ENCODE measurements at places on chromosomes 7 and 10. TPM values are rescaled to one million over a fixed set of nuclear protein-coding genes. Genes with fewer than 3 reads are reported as not detected.

- DNase-seq, result no peak
These were observed 27.8 kb downstream of the TMEM236 start for GRCh38 chr10:17779784-17780183.

SPDYE8 gene
- not detected for total RNA-seq

GRCh38 chr7:20351901-20352300, 21.2 kb downstream of the ITGB8 start:
- DNase-seq, result no peak

DNA sequence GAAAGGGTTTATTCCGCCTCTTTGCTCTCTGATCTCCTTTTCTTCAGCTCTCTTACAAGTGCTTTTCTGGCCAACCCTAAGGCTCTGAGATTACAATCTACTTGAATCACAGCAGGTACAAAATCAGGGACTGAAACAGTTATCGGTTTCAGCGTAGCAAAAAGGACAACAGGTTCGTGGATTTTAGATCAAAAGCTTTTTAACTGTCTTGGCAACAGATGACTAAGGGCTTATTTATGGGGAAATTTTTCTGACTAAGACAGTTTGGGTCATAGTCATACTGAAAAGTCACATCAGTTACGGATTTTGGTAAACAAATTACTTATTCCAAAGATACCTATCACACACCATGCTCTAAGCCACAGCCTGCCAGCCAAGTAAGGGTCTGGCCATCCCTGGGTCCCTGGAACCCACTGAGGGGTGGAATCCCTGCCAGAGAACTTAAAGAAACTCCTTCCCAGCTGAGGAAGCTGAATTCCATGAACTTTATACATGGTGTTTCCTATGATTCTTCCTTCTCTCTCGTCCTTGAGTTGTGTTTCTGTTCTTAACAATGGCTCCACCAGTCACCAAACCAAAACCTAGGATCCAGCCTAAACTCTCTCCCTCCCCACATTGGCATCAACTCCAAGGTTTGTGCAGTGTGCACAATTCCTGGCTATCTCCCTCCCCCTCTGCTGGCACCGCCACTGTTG, 169.3 kb downstream of the FAM107B start:
- no peak for DNase-seq

VPS37D gene
- total RNA-seq, result 2.2 TPM

All from suprapubic skin (tissue), 4 donors.